ENCODE measurements at places on chromosomes 1 and 21.

- no peak for DNase-seq
Observed at GRCh38 chr1:8247811-8248436, 70.0 kb upstream of the SLC45A1 start.

DNA sequence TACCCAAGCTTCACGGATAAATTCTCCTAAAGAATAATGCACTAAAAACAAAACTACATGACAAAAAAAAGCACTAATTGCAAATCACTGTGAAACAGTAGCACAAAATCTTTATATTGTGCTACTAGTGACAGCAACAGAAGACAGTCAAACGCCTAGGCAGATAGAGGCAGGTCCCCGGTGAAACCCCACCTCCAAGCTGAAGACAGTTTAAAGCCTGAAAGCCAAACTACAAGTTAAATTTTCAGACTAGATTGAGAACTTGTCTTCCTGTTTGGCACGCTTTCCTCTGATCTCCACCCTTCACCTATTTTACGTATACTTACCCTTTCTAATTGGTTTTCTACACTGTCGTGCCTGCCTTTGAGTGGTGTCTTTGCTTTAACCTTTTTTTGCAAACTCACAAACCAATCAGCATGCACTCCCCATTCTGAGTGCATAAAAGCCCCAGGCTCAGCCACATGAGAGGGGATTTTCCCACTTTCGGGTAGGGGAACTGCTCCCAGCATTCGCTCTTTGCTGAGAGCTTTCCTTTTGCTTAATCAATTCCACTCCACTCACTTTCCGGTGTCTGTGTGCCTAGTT is 3.6 kb upstream of the BACH1 start:
- DNase-seq, result no peak

DNA sequence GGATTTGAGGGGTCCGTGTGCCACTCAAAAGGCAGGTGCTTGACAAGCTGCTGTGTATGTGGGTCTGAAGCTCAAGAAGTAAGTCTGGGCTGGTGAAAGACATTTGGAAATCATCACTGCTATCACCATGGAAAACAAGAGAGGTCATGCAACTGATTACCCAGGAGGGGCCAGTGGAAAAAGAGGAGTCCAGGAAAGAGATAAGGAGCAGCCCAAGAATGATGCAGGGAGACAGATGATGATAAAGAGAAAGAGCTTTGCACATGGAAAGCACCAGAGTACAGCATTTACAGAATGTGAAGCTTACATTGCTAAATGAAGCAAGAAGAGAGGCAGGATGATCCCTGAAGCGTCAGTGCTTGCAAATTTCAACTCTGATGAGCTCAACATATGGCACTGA is 203.2 kb downstream of the SETD4 start:
- no peak for DNase-seq

- DNase-seq, result no peak
Observed at GRCh38 chr1:154983776-154984466, 777 bp downstream of the FLAD1 start.

DNA sequence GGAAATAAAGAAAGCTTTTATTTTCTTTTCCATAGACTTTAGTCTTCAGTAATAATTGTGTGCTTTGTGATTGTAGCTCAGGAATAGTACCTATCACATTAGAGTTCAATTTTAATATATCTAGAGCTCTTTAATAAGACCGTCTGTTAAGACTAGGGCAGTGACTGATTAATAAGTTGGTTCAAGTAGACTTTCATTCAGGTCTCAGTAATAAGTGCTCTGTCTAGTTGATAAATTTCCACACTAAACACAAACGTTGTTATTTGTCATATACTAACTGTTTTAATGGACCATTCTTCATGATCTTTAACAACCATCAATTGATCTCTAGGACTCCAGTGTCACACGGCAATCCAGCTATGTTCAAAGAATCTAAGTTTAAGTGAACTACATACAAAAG is 474.5 kb upstream of the ADGRL2 start:
- no peak for DNase-seq

- no peak for DNase-seq
Observed at GRCh38 chr1:4944072-4944471, 289.7 kb downstream of the AJAP1 start.

DNA sequence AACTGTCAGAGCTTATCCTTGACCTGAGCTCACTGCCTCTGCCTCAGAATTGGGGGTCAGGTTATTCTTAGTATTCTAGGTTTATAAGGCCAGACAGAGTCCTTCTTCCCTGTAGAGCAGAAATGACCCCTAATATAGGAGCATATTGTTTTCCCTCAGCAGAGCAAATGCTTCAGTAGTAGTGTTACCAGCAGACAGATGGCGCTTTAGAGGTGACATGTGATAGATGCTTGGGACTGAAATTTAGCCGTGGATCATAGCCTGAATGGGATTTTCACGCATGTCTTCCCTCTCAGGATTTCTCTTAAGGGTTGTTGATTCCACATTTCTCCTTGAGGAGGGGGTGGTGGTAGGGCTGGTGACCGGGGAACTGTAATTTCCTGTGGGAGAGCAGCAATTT is 24.5 kb downstream of the ADARB1 start:
- DNase-seq, result no peak

- DNase-seq, result no peak
Observed at GRCh38 chr1:230155021-230155420, 88.0 kb downstream of the GALNT2 start.

DNA sequence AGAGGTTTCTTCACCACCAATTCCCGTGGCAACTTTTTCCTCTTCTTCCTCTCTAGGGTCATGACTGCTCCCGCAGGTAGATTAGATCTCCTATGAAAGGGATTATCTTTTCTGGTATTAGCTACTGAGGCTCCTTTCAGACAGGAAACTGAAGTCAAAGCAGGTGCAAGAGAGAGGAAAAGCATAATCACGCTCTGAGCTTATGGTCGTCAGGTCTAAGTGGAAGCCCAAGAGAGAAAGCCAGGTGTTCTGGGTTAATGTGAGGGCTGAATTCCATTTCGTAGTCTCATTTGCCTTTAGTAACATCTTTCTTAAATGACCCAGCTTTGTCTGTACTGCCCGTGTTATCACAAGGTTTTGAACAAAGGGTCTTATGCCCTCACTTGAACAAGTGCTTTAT is 8.3 kb upstream of the MAP3K21 start:
- DNase-seq, result no peak

GRCh38 chr1:6785318-6785727 is at the start of gene CAMTA1:
Gene CAMTA1, plus strand, starts transcription at chr1:6785454. Its CDS starts 77 bp downstream, at chr1:6785531.
- DNase-seq, result no peak

- no peak for DNase-seq
Observed at GRCh38 chr1:3928586-3928985, 28.5 kb upstream of the C1orf174 start.

DNA sequence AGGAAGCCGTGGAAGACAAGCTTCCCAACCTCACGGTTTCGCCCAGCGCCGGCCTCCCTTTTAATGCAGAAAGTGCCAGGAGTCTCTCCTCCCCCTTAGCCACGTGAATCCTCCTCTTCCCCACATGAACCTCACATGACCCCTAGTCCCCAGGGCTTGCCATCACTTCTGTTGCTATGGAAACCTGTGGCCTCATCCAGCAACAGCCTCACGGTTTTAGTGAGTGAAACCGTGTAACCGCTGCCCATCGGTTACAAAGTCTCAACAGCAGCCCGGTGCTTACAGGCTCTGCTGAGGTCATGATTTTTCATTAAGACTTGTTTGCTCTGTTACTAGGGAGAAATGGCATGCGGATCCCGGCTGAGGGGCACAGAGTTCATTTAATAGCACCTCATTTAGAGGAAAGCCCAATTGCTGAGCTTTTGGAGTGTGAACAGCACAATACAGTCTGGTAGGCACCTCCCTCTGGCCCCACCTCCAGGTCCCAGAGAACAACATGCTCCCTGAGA is 143.2 kb upstream of the BACE2 start:
- DNase-seq, result no peak

All from stimulated activated CD4-positive, alpha-beta T cell treated with anti-CD3 and anti-CD28 coated beads, Interleukin-15, amount 100 ng/mL, for 48 hours (primary cell).